ENCODE measurements at places on chromosomes 5 and 9.
A peak's percentile ranks its signal among the peaks of the same experiment; 100 is the strongest.

DNA sequence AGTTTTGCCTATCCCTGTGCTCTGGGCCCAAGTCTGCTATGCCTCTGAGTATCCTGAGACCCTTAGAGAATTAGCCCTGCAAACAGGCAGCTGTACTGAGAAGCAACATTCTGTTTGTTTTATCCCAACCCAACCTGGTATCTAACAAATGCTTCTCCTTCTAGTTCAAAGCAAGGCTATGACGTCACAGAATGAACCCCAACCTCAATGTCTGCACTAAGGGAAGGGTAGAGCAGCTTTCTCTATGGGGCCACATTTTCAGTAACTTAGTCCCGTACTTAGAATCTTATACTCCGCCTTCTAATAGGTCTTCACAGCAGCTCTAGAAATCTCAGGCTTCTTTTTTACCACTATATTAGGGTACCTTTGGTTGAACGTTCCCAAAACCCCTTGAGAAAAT, 169.6 kb downstream of the TSSK1B start:
- no peak for DNase-seq

DNA sequence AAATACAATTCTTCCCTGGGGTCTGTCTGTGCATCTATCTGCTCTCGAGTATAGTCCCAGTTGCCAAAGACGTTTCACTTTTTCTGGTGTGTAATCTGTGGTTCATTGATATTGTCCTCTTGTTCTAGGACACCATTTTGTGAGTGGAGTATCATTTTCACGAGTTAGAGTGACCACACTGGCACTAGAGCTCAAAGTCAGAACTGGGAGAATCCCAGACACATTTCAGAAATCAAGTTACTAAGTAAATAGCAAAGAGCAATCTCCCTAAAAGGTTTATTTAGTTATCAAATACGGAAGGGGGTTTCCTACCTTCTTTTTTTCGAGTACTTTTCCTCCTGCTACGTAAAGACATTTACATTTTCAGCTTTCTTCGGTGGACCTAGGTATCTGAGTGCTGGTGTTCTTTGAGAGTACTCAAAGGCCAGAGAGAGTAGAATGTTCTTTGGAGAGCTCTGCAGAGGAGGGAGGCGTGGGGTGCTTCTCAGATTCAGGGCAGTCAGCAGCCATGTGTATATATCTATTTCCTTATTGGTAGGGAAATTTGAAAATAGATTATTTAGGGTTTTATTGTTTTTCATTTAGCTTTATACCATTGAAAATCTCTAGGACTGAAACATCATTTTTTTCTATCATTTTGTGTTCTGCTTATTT, 8.9 kb upstream of the HSPA9 start:
- no peak for DNase-seq

DNA sequence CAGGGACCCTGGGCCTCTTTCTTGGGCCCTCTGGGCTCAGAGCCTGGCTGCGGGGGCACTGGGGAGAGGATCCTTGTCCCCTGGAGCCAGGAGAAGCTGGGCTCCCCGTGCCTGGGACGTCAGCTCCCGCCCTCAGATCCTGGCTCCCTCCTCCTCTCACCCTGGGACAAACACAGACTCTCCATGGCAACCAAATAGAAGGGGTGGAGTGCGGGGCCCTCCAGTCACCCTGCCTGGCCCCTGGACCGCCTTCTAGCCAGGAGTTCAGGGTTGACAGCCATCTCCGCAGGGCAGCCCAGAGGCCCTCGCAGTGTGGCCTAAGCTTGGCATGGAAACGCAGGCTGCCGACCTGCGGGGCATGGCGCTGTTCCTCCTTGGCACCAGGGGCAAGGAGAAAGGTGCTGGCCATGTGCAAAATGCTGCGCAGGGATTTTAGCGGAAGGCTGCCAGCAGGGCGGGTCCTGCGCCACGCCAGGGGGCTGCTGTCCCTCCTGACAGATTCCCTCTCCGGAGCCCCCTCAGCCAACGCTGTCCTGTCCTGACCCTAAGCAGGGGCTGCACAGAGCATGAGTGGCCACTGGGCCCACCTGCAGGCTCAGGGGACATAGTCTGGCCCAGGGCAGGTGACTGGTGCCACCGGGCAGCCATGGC, 1.0 kb downstream of the ZDHHC11 start:
- DNase-seq = no peak

- DNase-seq = no peak
These were observed 7.1 kb downstream of the POU4F3 start for GRCh38 chr5:146345578-146346366.

GRCh38 chr5:146359836-146360235, 21.2 kb downstream of the POU4F3 start:
- no peak for DNase-seq

GRCh38 chr9:37923796-37924427, 20.0 kb upstream of the SLC25A51 start:
- DNase-seq = no peak

GRCh38 chr5:172745838-172746237, 25.2 kb downstream of the DUSP1 start:
- peak; percentile 45 for DNase-seq

DNA sequence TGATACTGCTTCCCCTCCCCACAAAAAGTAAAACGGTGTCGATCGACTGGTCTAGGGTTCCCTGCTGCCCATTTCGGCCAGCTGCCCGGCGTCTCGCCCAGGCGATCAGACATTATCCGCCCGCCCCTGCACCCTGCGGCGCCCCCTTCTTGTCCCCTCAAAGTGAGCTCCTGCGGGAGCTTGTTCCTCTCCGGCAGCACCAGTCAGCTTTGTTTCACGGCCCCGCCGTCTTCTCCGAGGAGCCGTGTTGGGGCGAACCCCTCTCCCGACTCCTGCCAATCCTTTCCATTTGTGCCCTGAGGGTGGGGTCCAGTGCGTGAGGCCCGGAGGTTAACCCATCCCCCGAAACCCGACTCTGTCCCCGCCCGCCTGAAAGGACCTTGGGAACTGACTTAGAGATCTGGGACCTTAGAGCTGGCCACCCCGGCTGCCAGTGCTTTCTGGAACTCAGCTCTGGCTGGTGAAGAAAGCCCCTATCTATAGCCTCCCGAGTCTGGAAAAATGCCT, 518 bp downstream of the UBE2B start:
- peak; percentile 24 for DNase-seq

DNA sequence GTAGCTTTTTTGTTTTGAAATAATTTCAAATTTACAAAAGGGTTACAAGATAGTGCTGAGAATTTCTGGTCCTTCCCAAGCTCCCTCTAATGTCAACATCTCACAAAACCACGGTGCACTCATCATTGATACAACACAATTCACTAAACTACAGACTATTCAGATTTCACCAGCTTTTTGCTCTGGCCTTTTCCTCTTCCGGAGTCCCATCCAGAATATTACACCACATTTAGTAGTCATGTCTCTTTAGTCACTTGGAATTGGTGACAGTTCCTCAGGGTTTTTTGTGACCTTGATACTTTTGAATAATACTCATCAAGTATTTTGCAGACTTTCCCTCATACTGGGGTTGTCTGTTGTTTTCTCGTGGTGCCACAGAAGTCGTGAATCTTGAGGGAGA, 484.0 kb downstream of the GADD45G start:
- no peak for DNase-seq

DNA sequence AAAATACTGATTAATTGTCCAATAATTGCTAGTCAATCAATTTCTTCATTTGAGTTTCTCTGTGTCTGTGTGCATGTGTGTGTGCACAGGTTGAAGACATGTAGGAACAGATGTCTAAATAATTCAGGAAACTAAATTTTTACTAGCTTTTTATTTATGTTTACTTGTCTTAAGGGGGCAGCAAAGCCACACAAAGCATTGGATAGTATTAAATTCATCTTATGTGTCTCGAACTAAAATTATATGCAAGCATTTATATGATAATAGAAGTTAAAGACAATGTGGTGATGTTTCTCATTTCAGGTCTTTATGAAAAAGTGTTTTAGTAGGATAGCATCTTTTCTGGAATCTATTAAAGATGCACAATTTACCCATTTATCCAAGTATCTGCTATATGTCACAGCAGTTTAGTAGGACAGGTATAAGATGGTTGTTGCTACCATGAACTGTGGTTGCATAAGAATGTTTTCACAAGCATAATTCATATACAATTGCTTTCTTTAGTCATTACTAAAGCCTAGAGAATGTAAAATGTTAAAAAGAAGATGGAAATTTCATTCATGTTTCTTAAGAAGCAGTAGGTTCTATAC, 784.6 kb upstream of the NUDT12 start:
- DNase-seq = peak; percentile 50

- no peak for DNase-seq
These were observed 125.4 kb downstream of the CDC42SE2 start for GRCh38 chr5:131389096-131389868.

DNA sequence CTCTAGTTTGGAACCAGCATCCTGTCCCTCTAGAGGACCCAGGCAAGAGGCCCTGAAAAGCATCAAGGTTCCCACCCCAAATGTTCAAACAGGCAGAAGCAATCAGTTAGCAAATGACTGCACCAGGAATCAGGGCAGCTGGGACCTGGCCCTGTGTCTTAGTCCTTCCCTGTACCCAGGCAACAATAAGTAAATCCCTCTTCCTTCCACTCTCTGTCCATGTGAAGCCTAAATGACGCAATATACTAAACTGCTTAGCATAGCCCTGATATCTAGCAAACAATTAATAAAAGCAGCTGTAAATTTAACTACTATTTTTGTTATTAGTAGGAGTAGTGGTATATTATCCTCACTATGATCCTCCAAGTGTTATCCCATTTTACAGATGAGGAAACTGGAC, 13.2 kb upstream of the ADRA1B start:
- DNase-seq = no peak

- no peak for DNase-seq
These were observed 26.0 kb upstream of the NKD2 start for GRCh38 chr5:982377-983237.

GRCh38 chr9:124934290-124934689, 6.6 kb downstream of the GOLGA1 start:
- peak; percentile 64 for DNase-seq

DNA sequence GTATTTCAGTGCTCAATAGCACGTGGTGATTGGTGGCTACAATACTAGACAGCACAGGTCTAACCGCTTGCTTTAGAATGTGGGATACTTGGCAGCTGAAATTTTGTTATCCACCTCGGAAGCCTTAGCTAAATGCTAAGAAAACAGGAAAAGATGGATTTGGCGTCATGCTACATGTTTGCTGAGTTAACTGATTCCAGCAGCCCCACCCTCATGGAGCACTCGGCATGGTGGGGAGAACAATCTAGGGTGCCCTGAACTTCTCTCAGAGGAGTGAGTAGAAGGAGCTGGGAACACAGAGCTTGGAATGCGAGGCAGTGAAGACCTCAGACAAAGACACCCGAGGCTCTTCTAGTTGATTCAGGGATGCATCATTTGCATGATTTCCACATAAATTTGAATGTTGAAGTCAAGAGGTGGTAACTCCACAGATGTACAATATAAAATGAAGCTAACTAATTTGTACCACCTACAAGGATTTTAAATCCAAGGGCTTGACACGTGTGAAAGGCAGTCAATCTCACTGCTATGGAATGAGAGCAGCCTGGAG, 145.1 kb upstream of the FSTL4 start:
- no peak for DNase-seq

DNA sequence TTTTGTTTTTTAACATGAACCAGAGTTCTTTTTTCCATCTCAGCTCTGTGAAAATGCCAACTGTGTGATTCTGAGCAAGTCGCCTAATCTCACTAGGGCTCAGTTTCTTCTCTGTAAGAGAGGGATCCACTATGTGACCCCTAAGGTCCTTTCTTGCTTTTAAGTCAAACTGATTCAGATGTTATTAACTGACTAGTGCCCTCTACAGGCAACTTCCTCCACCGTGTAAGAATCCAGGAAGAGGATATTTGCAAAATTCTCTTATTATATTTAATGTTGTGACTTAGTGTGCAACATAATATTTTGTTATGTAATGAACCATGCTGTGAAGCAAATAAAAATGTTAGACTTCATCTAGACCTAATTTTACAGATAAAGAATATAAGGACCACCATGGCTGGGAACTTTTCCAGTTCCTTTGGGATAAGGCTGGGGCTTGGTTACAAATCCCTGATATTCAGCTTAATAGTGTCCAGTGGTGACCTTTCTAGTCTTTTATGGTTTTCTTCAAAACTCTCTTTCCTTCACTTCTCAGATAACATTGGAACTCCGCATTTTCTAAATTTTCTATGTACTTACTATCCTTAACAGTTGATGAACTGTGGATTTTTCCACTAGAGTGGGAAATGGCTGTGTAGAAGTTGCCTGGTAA, 244.7 kb downstream of the PIK3R1 start:
- peak; percentile 50 for DNase-seq

DNA sequence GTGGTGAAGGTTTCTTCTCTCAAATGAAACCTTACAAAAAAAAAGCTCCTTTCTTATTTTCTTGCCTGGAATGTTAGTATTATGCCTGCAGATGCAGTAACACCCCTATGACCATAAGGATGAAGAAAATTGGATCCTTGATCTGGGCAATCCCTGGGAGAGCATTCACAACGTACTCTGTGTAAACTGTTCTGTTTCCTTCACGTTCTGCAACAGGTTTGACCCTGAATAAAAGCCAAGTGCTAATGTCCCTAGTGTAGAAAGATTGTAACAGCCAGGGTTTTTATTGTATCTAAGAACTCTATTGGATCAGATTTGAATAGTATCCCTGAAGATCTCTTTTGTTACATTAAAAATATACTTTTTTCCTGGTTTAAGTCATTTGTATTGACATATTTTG, 1639.6 kb upstream of the ACO1 start:
- no peak for DNase-seq

DNA sequence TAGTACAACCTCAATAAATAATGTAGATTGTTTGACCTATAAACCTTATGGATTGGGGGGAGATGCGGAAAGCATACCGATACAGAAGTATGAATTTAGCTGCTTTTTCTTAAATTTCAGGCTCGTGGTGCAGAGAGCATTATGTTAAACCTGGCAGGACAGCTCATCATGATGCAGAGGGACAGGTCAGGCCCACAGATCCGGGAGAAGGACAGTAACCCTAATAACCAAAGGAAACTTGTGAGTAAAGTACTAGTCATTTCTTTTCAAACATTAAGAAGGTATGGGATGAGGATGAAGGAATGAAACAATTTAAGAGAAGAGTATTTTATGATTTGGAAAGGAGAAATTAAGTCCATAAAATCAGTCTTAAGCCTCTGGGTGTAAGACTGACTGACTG, 70.5 kb downstream of the ERMP1 start:
- no peak for DNase-seq

DNA sequence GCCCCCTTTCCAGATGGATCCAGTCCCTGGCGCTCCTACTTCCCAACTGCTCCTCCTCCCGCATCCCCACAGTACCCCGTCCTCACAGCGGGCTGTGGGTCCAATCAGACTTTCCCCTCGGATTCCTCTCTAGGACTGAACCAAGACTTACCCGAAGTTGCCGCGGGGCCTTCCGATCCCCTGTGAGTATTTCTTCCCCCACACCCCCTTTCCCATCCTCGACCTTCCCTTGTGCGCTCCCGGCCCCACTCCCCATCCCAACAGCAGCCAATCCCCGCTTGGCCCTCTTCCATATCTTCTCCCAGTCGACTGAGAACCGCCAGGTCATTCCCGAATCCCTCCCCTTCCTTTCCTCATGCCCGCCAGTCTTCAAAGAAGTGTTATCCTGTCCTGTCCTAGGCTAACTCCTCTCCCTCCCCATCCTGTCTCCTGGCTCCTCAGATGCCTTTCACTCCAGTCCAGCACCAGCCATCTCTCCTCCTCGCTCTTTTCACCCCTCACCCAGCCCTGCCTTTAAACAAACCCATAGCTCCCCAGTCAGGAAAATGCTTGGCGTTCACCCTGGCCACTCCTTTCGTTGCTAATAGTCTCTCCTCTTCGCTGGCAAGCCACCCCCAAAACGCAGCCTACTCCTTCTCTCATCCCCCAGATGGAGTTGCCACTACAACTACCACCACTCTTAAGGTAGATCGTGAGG, 646 bp downstream of the SWI5 start:
- peak; percentile 37 for DNase-seq

GRCh38 chr5:133906303-133906702, 62.1 kb downstream of the C5orf15 start:
- no peak for DNase-seq
